Activated CD8-positive, alpha-beta memory T cell treated with anti-CD3 and anti-CD28 coated beads for 4 hours (primary cell): ENCODE measurements at places on chromosomes 3 and 15.

GRCh38 chr3:188931531-188931930, 240.2 kb upstream of the TPRG1 start:
- no peak for DNase-seq

DNA sequence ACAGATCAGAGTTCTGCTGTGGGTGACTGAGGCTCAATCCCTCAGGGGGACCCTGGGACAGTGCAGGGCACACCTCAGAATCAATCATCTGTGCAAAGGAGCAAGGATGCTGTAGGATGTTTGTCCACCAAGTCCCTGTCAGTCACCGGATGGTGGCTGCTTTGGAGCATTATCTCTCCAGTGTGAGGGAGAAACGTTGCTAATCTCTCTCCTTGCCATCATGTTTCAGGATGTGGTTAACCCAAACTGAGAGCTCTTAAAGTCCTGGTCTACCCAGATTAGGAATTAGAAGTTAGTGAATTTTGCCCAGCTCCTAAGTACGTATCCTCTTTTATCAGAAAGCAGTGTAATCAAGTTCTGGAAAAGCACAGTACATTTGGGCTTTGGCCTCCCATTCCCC, 26.2 kb upstream of the LRRC3B start:
- no peak for DNase-seq

- DNase-seq: no peak
Measured at GRCh38 chr3:44845528-44846520, 15.9 kb upstream of the TMEM42 start.

DNA sequence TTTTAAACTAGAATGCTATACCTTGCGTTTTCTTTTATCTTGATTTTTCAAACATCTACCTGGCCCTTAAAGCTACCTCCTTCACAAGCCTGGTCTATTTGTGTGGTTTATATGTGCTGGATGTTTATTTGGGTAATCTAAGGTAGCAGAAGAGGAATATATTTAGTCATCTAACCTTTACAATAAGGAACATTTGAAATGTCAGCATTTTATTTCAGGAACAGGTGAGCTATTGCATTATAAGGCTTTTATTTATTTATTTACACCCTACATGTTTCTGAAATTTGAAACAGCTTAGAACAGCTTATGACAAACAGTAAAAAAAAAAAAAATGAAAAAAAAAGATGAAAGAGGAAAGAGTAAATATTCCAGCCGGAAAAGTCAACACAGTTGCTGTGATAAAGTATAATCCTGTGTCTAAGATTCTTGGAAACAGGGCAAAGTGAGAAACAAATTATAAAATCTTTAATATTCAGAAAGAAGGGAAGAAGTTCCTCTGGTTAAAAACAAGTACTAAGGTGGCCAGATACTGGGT, 19.5 kb downstream of the HHLA2 start:
- DNase-seq: no peak

- DNase-seq: no peak
Measured at GRCh38 chr3:94513600-94513999, 450.7 kb downstream of the NSUN3 start.

- no peak for DNase-seq
Measured at GRCh38 chr3:188929137-188929536, 242.6 kb upstream of the TPRG1 start.

DNA sequence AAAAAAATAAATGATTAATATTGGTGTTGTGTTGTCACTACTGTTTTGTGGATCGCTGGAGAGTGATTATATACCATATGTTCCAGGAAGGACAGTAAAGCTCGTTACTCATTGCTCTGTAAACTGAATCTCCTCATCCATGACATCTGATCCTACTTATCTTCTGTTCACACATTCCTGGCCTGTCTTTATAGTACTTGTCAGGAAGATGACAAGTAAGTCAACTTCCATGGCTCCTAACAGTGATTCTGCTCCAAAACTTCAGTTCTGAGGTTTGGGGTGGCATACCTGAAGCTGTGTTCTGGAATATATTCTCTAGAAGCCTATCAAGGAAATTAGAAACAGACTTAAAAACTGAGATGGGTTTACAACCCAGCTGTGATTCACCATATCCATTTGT, 288.9 kb downstream of the ZBBX start:
- no peak for DNase-seq

- DNase-seq: no peak
Measured at GRCh38 chr3:50588759-50589433, 19.6 kb downstream of the HEMK1 start.

- DNase-seq: no peak
Measured at GRCh38 chr3:138948371-138949001, 1.5 kb downstream of the FOXL2NB start.

DNA sequence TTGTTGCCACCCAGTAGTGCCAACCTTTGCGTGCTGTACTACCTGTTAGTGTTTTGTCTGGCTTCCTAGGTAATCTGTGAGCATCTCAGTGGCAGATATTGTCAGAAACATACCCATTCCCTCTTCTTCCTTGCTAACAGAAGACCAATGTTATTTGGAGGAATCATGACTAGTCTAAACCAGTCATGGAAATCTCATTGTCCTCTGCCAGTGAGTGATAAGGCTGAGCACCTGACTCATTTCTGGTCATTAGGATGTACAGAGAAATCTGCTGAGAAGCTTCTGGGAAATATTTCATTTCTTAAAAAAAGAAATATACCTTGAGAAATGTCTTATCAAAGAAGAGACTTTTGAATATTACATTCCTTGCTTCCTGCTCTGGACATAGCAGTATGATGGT, 70.1 kb upstream of the CDV3 start:
- DNase-seq: no peak
